Activated CD4-positive, CD25-positive, alpha-beta regulatory T cell treated with anti-CD3 and anti-CD28 coated beads, Interleukin-2, amount 50 U/mL, for 72 hours (primary cell): ENCODE measurements at places on chromosomes 3 and 15.
A peak's percentile ranks its signal among the peaks of the same experiment; 100 is the strongest.

DNA sequence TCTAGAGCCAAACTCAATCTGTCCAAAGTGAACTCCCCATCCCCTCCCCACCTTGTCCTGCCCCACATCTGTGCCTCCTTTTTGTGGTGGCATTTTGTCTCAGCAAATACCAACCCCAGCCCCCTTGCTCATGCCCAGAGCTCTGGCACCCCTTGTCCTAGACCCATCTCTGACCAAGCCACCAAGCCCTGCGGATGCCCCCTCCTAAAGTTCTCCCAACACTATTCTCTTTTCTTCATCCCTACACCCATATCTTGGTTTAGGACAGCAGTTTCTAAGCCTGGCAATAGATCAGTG, 17.7 kb downstream of the ACAA1 start:
- DNase-seq = peak; percentile 7

DNA sequence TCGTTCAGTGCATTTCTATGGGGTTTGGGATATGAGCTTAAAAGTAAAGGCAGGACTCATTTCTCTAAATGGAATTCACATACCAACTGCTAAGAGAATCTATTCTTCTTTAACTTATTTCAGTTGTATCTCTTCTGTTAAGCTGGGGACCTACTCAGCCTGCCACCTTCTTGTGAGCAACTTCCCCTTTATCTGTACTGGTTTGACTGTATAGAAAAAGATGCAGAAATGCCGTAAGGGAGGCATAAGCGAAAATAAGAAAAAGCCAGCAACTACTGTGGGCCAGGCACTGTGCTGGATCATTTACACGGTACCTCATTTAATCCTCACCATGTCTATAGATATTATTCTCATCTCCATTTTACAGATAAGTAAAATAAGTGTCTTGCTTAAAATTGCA, 38.4 kb downstream of the RBMS3 start:
- no peak for DNase-seq

DNA sequence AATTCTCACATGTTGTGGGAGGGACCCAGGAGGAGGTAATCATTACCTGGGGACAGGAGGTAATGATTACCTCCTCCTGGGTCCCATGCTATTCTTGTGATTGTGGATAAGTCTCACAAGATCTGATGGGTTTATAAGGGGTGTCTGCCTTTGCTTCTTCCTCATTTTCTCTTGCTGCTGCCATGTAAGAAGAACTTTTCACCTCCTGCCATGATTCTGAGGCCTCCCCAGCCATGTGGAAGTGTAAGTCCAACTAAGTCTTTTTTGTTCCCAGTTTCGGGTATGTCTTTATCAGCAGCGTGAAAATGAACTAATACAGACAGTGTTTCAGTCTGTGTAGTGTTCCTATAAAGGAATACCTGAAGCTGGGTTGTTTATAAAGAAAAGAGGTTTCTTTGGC, 13.1 kb upstream of the KCTD6 start:
- no peak for DNase-seq

GRCh38 chr15:67564021-67564967, 21.8 kb downstream of the MAP2K5 start:
- DNase-seq = no peak

DNA sequence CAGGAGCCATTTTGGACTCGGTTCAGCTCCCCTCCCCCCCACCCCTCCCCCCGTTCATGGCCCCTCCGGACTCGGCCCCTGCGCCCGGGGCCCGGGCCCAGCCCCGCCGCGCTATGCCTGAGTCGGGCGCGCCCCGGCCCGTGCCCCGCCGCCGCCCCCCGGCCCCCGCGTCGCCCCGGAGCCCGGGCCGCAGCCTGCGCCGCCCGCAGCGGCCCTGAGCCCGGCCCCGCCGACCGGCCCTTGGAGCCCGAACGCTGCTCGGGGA, 155 bp downstream of the ACVR2B start:
- no peak for DNase-seq

DNA sequence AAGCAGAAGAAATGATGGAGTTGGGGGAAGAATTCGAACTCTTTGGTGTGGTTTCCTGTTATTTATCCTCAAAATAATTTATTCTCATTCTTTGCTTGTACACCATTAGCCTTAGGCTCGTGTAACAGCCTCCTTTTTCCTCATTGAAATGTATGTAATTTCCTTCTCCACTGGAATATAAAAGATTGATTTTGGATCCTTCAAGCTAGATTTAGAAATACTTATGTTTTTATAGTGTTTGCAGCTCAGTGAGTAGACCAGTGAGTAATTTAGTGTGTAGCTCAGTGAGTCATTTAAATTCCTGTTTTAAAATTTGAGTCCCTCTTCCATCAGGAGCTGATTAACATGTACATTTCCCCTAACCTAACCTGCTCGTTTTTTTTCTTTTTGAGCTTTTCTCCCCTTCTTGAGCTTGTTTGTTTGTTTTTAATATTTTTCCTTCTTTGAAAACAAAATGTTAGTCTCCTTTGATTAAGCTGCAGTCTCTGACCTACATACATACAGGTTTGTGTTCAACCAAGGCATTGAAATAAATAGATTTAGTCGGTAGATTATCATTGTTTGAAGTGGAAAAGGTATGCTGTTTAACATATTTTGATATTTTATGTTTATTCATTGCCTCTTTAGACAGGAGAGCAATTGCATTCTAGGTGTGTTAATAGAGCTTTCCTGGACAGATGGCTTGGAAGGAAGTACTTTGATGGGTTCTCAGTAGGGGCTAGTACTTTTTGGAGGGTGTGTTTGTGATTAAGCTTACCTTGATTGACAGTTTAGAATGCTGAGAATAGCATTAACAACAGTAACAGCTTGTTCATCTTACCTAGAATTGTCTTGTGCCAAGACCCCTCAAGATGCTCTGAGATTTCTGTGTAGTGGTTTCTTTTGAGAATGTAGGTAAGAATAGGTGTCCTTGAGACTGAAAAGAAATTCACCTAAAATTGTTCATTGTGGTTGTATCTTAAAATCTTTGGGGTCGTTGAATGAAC, 5.9 kb downstream of the USP3 start:
- DNase-seq = no peak

GRCh38 chr15:93829115-93829870, 402.1 kb upstream of the MCTP2 start:
- no peak for DNase-seq

GRCh38 chr3:14771593-14772497, 46.9 kb upstream of the FGD5 start:
- DNase-seq = no peak

DNA sequence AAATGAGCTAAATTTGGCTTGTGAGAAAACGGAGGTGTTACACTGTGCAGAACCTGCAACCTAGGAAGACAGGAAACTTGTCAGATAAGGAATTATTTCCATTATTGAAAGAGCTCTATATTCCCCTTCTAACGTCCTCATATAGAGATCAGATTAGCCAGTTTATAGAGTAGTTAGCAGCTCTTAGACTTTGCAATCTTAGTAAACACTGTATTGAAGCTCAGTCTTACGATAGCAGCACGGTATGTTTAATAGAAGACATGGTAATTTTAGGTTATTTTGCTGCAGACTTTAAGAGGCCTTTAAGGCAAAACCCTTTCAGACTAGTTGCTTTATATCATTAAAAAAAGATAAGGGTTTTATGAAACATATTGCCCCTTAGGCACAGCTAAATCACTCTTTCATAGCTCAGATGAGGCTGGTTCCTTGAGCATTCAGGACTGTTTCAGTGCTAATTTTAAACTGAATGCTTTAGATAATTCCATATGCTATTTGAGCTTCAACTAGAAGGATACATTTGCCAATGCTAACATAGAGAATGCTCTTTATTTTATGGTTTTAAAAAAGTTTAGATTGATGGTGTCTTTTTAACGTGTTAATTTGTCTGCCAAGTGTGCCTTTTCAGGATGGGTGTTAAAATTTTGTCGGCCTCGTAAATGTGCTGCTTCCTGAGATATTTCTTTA, 234.3 kb downstream of the PYDC2 start:
- DNase-seq = no peak

GRCh38 chr3:143367171-143367570, 247.6 kb downstream of the CHST2 start:
- no peak for DNase-seq

DNA sequence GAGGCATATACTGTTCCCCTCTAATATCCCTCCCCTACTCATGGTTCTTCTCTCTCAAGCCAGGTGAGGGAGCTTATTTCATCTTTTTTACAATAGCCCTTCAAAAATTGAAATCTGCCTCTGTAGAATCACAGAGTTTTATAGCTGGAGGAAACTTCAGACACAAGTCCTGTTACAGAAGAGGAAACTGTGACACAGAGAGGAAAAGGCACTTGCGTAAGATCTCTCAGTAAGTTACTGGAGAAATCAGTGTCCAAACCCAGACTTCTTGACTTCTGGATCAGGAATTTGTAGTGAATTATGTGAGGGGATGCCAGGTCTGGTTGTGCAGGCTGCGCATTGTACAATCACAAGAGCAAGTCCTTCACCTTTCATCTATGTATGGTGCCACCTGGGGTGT, 4.6 kb downstream of the FGD5 start:
- no peak for DNase-seq

GRCh38 chr15:39784125-39784524, 1.5 kb upstream of the FSIP1 start:
- DNase-seq = no peak

- no peak for DNase-seq
These were observed 2.2 kb downstream of the THBS1 start for GRCh38 chr15:39582977-39583595.

DNA sequence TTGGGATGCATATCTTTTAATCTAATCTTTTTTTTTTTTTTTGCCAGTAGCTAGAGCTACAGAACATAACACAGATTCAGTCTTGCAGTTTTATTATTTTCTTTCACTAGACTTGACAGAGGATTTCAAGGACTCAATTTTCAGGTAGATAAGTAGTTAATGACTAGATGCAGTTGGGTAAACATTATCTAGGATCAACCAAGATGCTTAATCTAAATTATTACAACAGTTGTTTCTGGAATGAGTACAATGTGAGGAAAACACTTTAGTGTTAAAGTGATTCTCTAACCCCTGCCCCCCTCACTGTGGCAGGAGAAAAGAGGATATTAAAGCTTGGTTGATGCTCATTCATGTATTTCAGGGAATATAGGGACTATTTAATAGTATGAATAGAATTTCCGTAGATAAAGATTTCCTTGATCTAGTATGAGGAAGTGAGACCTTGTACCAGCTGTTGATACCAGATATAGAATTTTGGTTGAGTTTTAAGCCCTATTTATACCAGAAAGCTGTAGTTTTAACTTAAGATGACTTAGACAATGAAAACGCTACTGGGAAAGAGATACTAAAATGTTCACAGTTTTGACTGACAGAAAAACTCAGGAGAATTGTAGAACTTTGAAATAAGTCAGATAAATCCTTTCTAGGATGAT, 389.0 kb upstream of the C2CD4B start:
- DNase-seq = no peak

DNA sequence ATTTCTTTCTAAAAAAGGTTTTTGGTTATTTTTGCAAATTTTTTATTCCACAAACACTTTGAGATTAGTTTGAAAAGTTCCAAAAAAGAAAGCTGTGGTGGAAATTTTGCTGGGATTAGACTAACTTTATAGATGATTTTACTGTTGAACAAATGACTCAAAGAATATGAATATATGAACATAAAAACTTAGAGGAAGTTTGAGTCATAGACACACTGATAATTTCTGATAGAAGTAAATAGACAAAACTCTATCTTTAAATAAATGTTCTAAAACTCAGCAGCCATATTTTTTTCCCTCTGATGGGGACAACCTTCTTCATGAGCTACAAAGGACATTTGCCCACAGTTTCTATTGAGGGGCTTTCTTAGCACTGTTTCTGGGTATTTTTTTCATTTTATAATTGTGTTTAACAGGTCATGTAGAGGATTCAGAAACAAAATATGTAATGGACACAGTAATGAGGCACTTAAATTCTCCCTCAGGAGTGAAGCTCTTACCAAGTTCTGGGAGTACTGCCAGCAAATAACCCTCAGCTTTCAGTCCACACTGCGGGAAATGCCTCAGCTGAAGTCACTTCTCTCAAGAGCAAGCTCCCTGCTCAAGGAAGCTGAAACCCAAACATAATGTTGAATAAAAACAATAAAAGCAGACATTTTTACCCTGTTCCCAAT, 157.6 kb downstream of the NFKBIZ start:
- no peak for DNase-seq

DNA sequence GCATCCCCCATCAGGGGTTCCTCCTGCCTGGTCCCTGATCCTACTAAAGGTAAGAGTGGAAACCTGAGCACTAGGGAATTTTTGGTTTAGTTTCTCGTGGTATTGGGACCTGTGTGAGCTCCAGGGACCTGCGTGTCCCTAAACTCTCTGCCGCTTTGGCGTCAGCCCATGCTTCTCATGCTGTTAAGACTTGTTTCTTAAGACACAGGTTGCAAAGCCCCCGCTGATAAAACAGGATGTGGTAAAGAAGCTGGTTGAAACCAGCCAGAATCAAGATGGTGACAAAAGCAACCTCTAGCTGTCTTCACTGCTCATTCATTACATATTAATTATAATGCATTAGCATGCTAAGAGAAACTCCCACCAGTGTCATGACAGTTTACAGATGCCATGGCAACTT, 64.6 kb downstream of the LYZL4 start:
- no peak for DNase-seq

GRCh38 chr3:116030131-116030850, 407.0 kb downstream of the GAP43 start:
- DNase-seq = no peak

GRCh38 chr3:31255007-31255581, 277.6 kb upstream of the STT3B start:
- DNase-seq = no peak

DNA sequence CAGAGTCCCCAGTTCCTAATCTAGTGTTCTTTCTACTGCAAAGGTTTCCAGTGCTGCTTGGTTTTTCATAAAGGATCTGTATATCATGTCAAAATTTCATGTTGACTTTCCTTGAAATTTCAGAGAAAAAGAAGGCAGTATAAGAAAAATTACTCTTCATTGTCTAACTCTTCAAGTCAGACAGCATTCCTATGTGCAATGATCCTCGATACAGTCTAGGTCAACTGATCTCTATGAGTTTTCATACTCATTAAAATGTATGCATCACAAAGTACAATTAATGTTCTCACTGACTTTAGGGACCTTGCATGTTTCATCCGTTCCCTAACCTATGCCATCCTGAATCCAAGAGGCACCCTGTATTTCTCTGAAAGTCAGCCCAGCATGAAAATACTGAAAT, 317.3 kb downstream of the ZBTB20 start:
- DNase-seq = no peak

GRCh38 chr3:16090706-16091105, 83.8 kb upstream of the GALNT15 start:
- no peak for DNase-seq

GRCh38 chr15:99965376-99965775, 232.1 kb upstream of the LYSMD4 start:
- no peak for DNase-seq

DNA sequence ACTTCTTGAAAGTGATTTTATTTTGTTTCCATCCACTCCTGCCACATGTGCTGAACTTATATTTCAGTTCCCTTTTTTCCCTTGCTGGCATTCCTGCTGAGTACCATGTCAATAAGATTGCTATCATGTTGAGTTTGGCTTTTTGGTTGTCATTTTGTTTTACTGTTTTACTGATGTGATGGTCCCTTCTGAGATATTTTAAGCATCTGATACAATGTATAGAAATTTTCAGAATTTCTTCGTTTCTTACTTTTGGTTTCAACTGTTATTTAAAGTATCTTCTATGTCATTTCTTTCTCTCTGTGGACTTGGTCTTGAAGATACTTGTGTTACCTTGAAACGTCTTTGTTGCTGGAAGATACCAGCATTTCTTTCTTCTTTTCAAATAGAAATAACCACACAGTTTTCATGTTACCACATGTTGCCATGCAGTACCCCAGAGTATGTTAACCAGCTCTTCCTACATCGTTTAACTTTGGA, 14.1 kb downstream of the SIDT1 start:
- DNase-seq = no peak

- no peak for DNase-seq
These were observed 214.9 kb downstream of the TCF12 start for GRCh38 chr15:57133127-57133968.
